Aorta (tissue), 5 donors: ENCODE measurements at places on chromosomes 3 and 15.

- DNase-seq = no peak
These were observed 241.1 kb upstream of the ICE2 start for GRCh38 chr15:60720086-60720485.

- no peak for DNase-seq
These were observed 52.6 kb upstream of the ULK4 start for GRCh38 chr3:42014458-42014920.

- DNase-seq = no peak
These were observed 747.6 kb downstream of the NAALADL2 start for GRCh38 chr3:175606650-175607318.

GRCh38 chr3:45616158-45616557 lies 21.6 kb downstream of the LIMD1 start:
- no peak for DNase-seq

DNA sequence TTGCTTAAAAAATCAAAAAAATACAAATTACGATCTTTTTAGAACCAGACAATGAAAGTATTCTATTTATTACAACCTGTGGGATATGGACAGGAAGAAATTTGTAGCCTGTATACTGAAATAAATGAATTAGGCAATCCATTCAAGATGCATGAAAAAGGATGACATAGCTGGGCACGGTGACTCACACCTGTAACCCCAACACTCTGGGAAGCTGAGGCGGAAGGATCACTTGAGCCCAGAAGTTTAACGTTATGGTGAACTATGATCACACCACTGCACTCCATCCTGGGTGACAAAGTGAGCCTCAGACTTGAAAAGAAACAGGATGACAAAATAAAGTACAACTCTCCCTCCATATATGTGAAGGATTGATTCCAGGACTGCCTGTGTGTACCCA lies 74.1 kb downstream of the MSL2 start:
- no peak for DNase-seq

DNA sequence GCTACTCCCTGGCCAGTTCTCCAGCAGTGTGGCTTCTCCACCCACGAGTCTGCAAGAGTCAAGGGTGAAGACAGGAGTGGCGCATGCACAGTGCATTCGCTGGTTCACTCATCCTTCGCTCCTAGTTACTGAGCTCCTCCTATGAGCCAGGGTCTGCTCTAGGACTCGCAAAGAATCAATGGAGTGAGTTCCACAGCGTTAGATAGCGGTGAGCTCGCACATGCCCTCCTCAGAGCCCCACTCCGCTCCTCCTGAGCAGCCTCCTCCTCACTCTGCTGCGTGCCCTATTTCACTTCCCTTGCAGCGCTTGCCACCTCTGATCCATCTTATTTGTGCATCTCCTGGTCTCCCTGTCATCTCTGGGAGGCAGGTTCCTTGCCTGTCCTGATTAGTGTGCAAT lies 63.0 kb downstream of the NUP210 start:
- DNase-seq = no peak

- peak; percentile 93 for DNase-seq
These were observed 93.1 kb upstream of the RPL32 start for GRCh38 chr3:12934431-12934830.

GRCh38 chr3:52866427-52866826 lies 30.9 kb downstream of the STIMATE start:
- DNase-seq = no peak

DNA sequence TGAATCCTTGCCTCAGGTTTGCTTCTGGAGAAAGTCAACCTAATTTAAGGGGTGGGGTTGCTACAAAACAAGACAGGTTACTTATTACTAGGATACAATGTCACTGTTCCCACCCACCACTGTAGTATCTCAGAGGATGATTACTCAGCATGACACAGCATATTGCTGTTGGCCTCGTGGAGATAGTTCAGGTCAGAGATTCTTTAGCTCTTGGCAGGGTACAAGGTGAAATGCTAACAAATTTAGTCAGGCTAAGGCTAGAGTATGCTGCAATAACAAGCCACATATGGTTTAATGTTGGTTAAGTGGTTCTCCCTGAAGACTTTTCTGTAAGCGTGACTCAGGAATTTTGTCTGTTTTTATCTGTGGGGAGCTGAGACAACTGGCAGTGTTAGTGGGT lies 161.8 kb downstream of the EDEM1 start:
- no peak for DNase-seq

DNA sequence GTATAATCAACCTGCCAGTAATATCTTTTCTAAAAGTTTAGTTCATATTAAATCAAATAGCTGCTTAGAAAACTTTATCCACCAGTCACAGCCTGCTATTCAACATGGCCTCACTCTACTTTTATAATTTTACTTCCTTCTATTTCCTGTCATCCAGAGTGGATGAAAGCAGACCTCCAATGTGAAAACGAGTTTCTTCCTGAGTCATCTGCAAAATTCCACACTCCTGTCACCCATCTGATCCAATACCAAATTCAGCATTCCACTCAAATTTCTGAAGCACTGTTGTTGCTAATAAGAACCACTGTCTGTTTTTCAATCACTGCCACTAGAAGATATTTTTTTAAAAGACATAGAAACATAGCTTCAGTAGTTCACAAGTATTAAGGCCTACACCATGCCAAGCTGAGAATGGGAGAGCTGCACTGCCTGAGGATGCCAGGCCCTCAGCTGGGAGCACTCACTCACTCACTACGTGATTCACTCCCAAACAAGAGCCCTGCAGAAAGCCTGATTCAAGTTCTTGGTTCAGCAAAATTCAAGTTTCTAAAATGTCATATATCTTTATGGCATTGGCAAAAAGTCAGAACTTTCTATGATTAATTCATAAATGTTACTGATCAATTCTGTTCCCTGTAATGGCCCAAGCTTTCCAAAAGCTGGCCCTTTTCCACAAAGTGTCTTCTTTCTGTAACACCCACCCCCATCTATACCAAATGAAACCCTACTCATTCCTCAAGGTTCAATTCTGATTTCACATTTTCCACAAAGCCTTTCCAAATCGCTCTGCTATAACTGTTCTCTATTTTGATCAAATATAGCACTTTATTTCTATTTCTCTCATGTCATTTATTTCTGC lies 82.9 kb downstream of the FSIP1 start:
- no peak for DNase-seq

DNA sequence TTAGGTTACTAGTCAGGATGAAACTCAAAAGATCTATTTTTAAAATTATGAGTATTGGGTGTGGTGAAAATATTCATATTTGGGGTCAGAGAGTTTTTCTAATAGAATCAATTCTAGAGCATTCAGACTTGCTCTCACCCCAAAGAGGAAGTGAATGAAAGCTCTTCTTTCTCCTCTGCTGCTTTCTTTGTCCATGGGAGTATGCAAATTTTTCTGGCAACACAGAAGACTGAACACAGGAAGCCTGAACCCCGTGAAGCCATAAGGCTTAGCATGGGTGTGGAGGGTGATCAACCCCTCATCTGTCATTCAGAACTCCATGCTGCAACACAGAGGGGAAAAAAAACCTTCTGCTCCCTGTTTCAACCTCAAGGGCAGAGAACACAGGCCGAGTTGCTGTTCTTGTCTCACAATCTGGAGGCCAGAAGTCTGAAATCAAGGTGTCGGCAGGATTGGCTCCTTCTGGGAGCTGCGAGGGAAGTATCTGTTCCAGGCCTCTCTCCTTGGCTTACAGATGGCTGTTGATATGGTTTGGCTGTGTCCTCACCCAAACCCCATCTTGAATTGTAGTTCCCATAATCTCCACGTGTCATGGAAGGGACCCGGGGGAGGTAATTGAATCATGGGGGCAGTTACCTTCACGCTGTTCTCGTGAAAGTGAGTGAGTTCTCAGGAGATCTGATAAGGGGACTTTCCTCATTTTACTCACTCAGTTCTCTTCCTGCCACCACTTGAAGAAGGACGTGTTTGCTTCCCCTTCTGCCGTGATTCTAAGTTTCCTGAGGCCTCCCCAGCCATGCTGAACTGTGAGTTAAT lies 33.7 kb upstream of the CD47 start:
- no peak for DNase-seq

DNA sequence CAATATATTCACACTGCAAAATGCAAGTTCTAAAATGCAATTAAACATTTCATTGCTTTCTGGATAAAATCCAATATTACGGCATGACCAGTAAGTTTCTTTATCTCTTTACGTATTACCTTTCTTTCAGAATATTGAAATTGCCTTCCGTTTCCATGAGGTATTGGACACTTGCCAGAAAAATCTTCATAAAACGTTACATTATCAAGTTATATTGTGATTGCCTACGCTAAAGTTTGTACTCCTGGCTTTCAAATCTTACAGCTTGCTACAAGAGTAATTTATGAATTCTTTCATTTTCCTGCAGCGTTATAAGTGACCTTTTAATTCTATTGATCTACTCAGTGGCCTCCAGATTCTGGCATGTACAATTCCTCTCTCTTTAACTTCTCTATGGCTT lies 1349.3 kb downstream of the OTOL1 start:
- DNase-seq = no peak

DNA sequence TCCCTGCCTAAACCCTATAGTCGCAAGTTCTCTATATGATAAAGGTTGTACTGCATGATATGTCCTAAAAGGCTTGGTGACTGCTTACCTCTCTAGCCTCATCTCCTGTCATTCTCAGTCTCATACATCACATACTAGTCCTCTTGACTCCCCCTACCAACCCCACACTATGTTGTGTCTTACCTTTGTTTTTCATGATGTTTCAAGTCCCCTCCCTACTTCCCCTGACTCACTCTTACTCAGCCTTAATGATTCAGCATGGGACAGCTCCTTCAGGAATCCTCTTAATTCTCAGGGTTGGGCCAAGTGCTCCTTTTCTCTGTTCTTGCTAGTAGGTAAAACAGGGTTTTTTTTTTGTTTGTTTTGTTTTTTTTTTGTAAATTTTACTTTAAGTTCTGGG lies 49.6 kb downstream of the SLMAP start:
- DNase-seq = no peak

GRCh38 chr15:60496853-60497252 lies 17.9 kb upstream of the ICE2 start:
- DNase-seq = no peak

DNA sequence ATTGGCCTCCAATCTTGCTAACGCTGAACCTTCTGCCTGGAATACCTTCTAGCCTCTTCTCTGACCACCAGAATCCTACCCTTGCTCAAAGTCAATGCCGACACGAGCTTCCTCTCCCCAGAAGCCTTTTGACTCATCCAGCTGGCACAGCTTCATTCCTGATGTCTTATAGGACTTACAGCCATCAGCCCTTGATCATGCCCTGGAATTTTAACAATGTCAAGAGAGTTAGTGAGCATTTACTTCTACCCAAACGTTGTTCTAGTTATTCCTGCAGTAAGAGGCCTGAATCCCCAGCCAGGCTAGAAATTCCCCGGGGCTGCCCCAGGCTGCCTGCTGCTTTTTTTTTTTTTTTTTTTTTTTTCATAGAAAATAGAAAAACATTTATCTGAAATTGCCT lies 3.9 kb downstream of the CYP1A2 start:
- DNase-seq = no peak

- no peak for DNase-seq
These were observed 1.6 kb upstream of the SUCNR1 start for GRCh38 chr3:151871639-151872468.

GRCh38 chr3:120276767-120277166 lies 8.3 kb downstream of the GPR156 start:
- no peak for DNase-seq

DNA sequence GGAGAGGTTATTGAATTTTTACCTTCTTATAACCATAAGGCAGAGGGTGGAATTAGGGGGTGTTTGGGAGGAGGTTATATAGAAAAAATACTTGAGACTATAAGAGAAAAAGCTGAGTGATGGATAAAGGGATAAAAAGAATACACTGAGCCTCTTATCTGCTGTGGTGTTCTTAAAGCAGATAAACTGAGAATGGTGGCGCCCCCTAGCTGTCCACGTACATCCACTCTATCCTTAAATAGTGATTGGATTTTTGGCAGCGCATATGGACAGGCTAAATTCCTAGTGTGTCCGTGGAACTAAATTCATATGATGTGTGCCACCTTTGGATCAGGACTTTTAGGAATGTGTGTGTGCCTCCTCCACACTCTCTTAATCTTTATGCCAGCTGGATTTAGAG lies 121.1 kb downstream of the OXSM start:
- DNase-seq = peak; percentile 50

DNA sequence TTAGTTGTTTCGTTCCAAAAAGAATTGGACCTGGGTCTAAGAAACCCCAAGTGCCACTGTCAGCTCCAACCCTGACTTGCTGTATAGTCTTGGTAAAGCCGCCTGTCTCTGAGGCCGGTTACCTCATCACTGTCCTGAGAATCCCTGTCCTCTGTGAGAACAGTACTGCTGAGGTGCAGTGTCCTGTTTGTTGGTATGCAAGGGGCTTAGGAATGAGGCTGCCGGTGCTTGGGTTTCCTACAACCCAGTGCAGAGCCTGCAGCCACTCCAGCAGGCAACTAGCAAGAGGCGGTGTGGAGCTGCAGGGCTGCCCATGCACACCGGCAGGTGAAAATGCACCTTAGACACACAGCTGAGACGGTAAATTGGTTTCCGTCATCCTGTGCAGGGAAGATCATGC lies 52.0 kb upstream of the ATG7 start:
- DNase-seq = peak; percentile 52

GRCh38 chr3:182608832-182609231 lies 184.5 kb upstream of the ATP11B start:
- DNase-seq = no peak

- no peak for DNase-seq
These were observed 66.1 kb downstream of the GLB1 start for GRCh38 chr3:33030802-33031201.

DNA sequence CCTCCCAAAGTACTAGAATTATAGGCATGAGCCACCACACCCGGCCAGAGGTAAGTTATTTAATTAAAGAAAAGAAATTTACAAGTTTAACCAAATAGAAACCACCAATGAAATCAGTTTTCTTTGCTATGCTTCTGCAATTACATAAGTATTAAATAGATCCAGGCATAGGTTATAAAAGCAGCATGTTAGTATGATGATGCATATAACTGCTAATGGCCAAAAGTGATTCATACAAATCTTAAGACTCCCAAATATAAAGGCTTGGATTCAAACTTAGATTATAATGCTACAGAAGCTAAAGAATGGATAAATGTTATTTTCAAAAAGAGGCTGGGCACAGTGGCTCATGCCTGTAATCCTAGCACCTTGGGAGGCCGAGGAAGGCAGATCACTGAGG lies 32.8 kb upstream of the HDC start:
- no peak for DNase-seq

DNA sequence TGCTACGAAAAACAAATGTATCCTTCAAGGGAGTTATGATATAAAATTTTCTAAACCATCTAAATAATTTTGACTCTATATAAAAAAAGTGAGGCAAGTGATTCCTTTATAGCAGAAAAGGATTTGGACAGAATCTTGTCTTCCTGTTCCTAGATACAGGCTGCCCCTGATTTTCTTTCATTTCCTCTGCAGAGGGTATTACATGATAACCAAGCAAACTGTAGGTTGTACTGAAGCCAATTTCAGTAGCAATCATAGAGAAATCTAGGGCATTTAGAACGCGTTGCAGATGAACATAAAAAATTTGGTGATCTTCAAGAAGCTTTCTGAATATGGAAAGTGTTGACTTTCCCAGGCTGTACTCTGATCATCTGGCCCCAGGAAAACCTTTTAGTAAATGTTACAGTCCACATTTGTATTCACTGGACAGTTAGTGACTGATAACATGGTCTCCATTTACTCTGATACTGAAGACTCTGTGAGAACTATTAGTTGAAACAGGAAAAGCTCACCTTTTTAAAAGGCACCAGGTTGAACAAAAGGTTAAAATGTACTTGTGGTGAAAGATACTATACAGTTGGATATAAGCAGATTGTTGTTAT lies 9.1 kb upstream of the UTS2B start:
- no peak for DNase-seq
